Left ventricle myocardium inferior (tissue), 1 donor: ENCODE measurements at places on chromosomes 12 and 14. TPM values are rescaled to one million over a fixed set of nuclear protein-coding genes. Genes with fewer than 3 reads are reported as not detected.

DNA sequence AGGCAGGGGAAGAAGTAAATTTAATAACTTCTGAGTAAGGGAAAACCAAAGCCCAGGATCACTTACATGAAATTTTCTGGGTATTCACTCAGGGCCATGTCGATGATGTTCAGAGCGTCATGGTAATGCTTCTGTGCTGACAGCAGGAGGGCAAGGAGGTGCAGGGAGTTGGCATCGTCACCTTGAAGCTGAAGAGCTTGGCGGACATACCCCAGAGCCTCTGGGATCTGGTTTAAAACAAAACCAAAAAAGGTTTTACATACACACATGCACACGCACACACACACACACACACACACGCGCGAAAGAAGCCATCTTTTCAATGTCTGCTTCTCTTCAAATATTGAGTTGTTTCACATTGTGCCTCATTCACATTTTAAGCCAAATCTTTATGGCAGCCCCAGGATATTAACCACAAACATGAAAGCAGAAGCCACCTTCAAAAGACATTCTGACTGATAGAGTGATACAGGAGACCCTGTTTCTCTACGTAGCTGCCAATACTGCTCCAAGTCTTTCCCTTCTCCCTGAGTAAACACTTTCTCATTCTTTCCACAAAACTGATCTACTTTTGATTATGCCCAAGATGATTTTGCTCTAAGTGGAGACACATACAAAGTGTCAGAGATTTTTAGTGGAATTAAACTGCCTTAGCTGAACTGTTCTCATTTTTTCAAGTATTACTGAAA is 172.1 kb downstream of the TTC7B start:
- DNase-seq = no peak
- H3K27me3 ChIP-seq = no peaks in the 10 kb centered on the region
- peak overlapping the region; percentile 58 for H3K27ac ChIP-seq
- no peak overlapping the region for H3K4me3 ChIP-seq
- H3K36me3 ChIP-seq = peaks cover 23% of the 10 kb centered on the region

The MAGOHB gene
- 13.9 TPM for total RNA-seq

The ERP27 gene
- 0.14 TPM for total RNA-seq

DNA sequence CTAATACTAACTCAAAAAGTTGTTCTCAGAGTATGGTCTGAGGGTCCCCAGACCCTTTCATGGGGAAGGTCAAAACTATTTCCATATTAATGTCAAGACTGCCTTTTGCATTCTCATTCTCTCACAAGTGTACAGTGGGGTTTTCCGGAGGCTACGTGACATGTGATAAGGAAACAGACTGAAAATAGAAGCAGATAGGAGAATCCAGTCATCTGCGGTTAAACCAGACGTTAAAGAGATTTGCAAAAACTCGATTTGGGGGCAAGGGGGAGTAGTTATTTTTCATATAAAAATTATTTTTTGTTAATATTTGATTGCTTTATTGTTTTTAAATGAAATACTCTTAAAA is 1.0 kb upstream of the NAP1L1 start:
- no peaks in the 10 kb centered on the region for H3K36me3 ChIP-seq
- peak overlapping the region; percentile 97 for H3K4me3 ChIP-seq
- no peaks in the 10 kb centered on the region for H3K27me3 ChIP-seq
- no peak for DNase-seq

- no peak for DNase-seq
- H3K36me3 ChIP-seq = peaks cover under 1% of the 10 kb centered on the region
Observed at GRCh38 chr14:104240434-104241157, 102.2 kb downstream of the KIF26A start.

- no peaks in the 10 kb centered on the region for H3K36me3 ChIP-seq
- H3K4me3 ChIP-seq = no peak overlapping the region
- no peaks in the 10 kb centered on the region for H3K27me3 ChIP-seq
- peaks cover 29% of the 10 kb centered on the region for H3K4me1 ChIP-seq
- peak overlapping the region; percentile 74 for H3K27ac ChIP-seq
Observed at GRCh38 chr12:119692997-119693396, 25.1 kb downstream of the PRKAB1 start.

The ESYT1 gene
- 23.2 TPM for total RNA-seq

DNA sequence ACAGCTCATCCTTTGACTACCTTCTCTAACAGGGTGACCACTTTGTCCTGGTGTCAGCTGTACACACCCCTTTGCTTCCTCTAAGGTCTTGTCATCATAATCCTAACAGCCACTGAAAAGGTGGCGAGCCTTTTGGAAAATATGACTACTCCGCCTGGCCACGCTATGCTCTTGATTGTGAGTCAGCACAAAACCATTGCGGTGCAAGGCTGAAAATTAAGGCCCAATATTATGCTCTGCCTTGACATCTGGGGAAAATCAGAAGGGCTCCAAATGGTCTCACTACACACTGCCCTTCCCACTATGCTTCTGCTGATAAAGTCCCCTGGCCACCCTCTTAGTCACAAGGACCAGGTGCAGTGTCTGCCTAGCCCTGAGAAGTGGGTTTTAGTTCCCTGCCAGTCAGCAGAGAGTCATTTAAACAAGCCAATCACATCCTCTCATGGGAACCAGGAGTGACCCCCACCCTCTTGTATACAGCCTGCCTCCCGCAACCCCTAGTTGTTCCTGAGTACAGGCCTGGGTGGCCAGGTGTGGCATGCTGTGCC is 34.3 kb downstream of the FGD6 start:
- no peaks in the 10 kb centered on the region for H3K36me3 ChIP-seq
- no peaks in the 10 kb centered on the region for H3K27me3 ChIP-seq
- peaks cover 11% of the 10 kb centered on the region for H3K4me1 ChIP-seq
- no peak for DNase-seq
